Pons (tissue), 1 donor: ENCODE measurements at places on chromosomes 2 and 18.

DNA sequence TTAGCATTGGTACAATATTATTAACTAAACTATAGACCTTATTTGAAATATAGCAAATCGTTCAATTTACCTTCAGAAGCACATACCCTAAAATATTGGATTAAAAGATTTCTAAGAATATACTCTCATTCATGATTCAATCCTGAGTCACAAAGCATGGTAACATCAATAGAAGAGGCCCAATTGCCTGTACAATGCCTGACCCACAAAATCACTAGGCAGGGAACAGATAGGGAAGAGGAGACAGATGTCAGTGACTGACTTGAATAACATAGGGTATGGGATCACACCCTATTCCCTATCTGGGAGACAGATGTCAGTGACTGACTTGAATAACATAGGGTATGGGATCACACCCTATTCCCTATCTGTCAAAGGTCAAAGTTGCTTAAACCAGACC lies 611.6 kb upstream of the VRK2 start:
- DNase-seq, result no peak

DNA sequence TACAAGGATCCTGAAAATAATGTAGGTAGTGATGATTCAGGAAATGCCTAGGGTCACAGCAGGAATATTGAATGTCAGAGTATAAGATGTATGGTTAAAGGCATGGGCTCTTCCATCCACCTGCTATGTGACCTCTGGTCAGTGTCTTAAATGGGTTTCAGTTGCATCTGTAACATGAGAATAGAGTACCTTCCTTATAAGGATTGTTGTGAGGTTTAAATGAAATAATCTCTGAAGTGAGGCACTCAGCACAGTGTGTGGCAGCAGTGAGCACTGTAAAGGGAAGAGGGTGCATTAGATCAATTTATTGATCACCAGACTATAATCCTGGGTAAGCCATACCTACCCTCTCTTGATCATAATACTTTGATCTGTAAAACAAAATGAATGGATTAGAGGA lies 319.1 kb downstream of the SLC4A3 start:
- no peak for DNase-seq

DNA sequence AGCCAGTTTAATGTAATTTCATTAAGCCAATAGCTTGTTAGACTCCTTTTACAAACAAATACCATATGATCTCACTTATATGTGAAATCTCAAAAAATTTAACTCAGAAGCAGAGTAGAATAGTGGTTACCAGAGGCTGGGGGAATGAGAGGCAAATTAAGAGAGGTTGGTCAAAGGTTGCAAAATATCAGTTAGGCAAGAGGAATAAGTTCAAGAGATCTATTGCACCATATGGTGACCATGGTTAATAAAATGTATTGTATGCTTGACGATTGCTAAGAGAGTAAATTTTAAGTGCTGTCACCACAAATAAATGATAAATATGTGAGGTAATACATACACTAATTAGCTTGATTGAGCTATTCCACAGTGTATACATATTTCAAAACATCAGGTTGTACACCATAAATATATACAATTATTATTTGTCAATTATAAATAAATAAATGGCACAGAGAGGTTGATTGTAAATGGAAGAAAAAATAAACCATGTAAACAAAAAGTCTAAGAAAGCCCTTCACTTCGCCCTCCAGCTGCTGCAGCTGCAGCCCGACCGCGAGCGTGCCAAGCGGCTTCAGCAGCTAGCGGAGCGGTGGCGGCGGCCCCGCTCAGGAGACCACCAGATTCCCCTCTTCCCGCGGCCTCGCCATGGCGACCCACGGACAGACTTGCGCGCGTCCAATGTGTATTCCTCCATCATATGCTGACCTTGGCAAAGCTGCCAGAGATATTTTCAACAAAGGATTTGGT lies 23.0 kb upstream of the ACTR2 start:
- DNase-seq, result no peak

GRCh38 chr18:34261865-34262780 lies 37.4 kb upstream of the NOL4 start:
- no peak for DNase-seq

DNA sequence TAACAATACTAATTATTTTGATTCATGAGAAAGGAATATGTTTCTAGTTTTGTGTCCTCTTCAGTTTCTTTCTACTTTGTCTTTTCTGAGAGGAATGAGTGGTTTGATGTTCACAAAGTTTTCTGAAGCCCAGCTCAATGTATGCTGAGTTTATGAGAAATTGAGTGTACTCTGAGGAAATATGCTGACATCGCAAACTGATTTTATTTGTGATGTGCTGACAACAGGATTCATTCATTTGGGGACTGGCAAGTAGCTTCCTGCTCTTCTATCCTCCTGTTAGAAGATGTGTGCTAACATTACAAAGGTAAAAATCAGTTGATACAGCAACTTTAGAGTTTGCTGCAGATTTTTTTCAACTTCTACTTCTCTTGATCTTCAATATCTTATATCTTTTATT lies 403.2 kb upstream of the CDH19 start:
- no peak for DNase-seq

DNA sequence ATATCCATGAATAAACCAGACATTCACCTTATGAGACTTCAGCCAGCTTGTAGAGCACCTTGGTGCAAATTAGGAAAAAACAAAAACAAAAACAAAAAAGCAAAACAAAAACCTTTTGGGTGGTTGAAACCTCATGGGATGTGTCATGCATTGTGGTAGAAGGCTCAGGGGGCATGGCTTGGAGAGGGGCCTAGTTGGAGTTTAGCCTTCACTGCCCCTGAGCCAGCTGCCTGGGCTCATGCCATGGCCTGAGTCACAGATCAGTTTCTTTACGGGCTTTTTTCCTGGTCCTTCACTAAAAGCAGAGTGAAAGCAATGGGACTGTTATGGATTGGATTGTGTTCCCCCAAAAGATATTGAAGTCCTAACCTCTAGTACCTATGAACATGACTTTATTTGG lies 22.0 kb upstream of the DAPL1 start:
- DNase-seq, result peak; percentile 29

DNA sequence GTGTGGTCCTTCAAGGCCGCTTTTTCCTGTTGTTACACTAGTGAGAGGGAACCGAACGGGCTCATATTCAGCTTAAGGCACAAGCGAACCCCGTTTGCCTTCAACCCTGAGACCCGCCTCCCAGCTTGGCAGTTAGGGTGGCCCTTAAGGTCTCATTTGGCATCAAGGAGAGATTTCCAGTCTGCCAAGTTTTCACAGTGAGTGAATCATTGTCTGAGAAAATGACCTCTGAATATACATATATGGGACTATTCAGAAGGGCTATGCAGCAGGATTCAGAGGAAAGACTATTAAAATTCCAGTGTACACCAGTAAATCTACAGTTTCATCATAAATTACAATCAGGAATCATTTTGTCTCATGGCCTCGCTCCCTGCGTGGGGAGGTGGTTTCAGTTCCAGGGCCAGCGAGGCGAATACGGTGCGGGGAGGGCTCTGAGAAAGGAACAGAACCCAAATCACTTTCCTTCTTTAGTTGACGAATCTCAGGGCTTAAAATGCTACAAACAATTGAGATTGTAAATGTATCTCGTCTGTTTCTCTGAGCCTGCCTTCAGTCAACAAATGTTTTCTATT lies 231.4 kb downstream of the FAM210A start:
- DNase-seq, result no peak

DNA sequence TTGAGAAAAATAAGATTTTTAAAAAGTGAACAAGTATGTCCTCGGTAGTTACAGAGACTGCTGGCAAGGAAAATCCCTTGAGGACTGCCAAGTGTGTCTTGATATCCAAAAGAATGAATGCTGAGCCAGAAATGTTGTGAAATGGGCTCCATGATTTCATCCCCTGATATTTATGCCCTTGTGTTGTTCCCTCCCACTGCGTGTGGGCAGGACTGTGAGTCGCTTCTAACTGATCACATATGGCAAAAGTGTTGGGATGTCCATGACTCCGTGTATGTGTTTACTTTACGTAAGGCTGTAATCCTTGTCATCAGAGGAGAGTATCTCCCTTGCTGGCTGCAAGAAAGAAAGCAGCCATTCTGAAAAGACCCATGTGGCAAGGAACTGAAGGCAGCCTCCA lies 285.1 kb downstream of the SS18 start:
- DNase-seq, result no peak

DNA sequence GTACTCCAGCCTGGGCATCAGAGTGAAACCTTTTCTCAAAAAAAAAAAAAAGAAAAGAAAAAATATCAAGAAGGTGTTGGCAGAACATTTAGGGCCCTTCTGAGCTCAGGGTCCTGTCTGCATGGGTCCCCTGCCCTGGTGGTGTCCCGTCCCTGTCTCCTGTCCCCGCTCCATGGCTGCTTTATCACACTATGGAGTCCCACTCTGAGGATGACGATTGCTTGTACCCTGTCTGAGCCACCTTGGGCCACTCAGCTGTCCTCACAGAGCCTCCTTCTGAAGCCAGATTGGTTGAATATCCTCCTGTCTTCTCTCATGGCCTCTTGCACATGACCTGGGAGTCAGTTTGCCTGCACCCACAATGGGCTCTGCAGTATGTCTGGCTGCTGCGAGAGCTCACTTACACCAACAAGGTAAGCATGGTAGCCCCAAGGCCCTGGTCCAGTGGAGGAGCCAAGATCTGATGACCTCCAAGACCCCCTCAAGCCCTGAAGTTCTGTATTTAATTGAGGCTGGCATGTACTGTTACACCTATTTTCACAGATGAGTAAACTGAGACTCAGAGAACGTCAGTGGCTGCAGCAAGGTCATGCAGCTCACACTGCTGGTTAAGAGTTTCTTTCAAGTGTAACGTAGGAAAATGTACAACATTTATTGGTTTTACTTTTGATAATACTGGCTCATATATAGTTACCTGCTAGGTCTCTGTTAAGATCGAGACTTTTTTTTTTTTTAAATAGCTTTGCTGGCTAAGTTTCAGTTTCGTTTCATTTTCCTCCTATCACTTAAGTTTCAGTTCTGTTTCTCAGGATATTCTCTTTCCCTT lies 16.9 kb upstream of the ZCCHC2 start:
- peak; percentile 33 for DNase-seq

- DNase-seq, result no peak
Measured at GRCh38 chr18:70559446-70559845, 270.6 kb downstream of the SOCS6 start.

DNA sequence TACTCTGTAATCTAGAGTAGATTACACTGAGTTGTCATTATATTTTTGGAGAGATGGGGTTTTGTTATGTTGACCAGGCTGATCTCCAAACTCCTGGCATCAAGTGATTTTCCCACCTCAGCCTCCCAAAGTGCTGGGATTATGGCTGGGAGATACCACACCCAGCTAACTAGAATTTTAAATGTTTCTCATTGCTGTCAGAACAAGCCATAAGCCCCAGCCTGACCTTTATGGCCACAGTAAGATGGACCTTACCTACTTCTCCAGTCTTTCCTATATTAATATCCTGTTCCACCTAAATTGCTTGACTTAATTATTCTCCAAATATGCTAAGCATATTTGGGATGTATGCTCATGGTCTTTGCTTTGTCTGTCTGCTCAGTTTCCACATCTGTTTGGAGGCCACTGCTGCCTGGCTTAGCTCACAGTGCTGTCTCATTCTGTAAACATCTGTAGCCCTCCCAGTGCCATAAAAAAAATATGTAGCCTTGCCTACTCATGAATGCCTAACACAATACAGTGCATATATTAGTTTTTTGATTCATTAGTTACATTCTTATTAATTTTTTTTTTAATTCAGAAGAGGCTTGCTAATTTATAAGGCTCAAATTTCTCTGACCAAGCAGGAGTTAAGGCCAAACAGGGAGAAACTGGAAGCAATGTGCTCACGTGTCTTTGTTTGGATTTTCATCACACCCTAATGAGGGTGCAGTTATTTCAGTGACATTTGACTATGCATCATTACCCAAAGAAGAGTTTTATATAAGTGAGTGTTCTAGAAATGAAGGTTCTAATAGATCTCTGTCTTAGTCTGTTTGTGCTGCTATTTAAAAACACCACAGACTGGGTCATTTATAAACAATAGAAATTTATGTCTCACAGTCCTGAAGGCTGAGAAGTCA lies 45.3 kb upstream of the PSME4 start:
- DNase-seq, result no peak
